ENCODE measurements at places on chromosomes 16 and 17.
A peak's percentile ranks its signal among the peaks of the same experiment; 100 is the strongest.

DNA sequence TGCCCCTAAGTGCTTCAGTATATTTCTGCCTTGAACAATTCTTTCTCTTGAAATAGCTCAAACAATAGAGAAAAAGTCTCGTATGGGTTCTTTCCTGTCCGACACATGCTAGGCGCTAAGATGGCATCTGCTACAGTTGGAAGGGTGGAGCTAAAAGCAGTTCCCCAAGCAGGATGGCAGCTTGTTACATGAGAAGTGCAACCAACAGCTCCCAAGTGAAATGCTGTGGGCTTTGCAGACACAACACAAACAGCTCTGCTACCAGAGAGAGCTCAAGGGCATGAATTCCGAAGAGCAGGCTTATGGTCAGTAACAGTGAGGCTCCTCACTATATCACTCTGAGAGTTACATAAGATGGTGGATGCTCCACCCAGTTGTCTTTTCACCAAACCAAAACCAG lies 83.8 kb downstream of the VPS53 start:
- DNase-seq: no peak

GRCh38 chr16:81415751-81416150 lies 28.9 kb upstream of the CMIP start:
- no peak for DNase-seq

GRCh38 chr16:175011-175949 lies 1.2 kb upstream of the HBA1 start:
- DNase-seq: no peak

- no peak for DNase-seq
These were observed 12.7 kb downstream of the CDK5RAP3 start for GRCh38 chr17:47983492-47984223.

DNA sequence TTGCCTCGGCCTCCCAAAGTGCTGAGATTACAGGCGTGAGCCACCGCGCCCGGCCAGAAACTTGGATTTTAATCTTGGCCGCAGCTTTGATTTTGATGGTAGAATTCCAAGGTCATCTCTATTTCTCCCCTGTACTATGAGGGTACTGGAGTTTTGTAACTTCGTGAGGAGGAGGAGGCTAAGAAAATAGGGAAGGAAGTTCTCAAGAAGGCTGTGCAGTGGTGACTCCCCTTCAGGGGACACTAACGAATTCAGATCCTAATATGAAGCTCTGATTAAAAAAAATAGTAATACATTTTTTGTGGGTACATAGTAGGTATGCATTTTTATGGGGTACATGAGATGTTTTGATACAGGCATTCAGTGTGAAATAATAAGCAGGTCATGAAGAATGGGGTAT lies 55.9 kb downstream of the LDHD start:
- DNase-seq: no peak

DNA sequence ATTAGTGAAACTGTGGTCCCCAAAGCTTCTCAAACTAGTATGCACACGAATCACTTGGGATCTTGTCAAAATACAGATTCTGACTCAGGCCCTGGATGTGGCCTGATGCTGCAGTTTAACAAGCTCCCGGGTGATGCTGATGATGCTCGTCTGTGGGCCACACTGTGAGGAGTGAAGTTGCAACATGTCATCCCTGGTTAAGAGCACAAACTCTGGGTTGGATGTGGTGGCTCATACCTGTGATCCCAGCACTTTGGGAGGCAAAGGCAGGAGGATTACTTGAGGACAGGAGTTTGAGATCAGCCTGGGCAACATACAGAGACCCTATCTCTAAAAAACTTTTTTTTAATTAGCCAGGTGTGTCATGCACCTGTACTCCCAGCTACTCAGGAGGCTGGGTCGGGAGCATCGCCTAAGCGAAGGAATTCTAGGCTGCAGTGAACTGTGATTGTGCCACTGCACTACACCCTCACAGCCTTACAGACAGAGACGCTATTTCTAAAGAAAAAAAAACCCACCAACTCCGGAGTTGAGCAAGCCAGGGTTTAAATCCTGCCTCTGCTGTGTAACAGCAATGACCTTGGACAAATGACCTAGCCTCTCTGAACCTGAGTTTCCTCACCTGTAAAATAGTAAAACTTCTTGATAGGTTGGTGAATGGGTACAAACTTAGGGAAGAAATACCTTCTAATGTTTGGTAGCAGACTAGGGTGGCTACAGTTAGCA lies 24.4 kb upstream of the ABAT start:
- DNase-seq: no peak

DNA sequence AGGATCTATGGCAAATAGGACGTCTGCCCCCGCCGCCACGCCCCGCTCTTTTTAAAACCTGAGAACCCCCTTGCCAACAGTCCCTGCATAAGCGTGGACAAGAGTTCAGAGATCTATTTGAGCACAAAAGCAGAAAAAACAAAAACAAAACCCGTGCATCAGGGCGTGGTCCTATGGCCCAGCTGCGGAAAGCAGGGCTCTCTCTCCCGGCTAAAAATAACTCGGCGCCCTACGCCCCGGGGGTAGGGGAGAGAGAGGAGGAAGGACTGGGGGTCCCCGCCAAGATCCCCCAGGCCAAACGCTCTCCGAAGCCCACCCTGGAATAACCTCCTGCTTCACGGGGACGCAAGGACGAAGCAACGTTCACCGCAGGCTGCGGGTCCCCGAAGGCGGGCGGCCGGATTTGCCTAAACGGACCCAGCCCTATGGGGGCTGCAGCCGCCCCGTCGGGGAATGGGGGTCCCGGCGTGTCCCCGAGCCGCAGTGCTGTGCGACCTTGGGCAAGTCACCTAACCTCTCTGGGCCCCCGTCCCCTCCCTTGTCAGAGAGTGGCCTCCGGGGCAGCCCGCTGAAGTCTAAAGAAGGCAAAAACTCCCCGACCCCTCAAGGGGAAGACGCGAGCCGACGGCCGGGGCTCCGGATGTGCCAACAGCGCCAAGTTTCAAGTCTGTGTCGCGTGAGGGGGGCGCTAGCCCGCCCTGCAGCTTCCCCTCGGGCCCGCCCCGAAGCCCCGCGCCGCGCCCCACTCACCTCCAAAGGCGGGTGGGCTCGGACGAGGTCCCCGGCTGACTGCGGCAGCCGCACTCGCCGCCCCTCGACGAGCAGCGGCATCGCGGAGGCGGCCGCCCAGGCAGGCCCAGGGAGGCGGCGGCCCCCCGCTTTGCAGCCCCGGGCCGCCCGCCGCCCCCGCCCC lies 477 bp downstream of the NTAN1 start:
- peak; percentile 33 for DNase-seq

GRCh38 chr17:8494506-8495111 lies 58.9 kb downstream of the NDEL1 start:
- no peak for DNase-seq

- peak; percentile 27 for DNase-seq
These were observed 198.6 kb downstream of the AATF start for GRCh38 chr17:37147301-37147812.

GRCh38 chr16:66274335-66275110 lies 92.0 kb upstream of the CDH5 start:
- DNase-seq: no peak

- no peak for DNase-seq
These were observed 13.0 kb upstream of the TMEM92 start for GRCh38 chr17:50261051-50261915.

DNA sequence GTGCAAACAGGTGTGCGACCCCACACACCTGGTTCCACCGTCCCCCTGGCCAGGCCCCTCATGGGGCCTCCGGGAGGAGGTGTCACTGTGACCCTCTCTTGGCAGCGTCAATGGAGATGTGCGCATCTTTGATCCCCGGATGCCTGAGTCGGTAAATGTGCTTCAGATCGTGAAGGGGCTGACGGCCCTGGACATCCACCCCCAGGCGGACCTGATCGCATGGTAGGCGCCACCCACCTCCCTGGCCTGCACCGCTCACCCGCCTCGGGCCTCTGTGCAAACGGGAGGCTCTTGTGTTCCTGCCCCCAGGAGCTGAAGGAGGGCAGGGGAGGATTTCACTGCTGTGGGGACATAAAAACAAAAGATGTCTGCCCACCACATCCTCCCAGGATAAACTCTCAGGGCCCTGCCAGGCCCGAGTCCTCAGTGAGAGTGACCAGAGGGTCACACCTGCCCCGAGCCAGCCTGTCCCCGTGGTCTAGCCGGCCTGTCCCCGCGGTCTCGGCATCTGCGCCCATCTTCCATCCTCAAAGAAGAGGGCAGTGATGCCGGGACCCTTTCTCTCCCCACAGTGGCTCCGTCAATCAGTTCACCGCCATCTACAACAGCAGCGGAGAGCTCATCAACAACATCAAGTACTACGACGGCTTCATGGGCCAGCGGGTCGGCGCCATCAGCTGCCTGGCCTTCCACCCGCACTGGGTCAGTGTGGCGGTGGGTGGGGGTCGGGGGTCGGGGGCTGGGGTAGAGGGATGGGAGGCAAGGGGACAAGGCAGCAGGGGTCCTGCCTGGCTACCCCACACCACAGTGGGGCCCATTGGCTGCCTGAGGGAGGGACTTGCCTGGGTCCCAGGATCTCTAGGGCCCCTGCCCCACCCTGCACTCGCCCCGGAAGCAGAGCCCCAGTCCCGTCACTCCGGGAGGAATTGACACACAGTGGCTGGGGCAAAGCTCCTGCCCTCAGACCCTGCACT lies 29.0 kb upstream of the CHMP6 start:
- no peak for DNase-seq

DNA sequence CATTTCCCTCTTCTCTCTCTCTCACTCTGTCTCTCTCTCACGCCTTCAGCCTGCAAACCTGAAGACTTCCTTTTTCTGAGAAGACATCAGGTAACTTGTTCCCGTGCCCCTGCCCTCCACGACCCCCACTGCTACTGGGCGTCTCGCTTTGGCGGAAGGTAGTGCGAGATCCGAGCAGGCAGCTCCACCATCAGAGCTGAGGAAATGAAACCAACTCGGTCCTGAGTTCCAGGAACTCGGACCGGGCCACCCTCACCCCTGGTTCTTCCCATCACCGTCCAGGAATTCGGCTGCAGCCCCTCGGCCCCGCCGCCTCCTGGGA lies 585 bp downstream of the MLKL start:
- DNase-seq: no peak

DNA sequence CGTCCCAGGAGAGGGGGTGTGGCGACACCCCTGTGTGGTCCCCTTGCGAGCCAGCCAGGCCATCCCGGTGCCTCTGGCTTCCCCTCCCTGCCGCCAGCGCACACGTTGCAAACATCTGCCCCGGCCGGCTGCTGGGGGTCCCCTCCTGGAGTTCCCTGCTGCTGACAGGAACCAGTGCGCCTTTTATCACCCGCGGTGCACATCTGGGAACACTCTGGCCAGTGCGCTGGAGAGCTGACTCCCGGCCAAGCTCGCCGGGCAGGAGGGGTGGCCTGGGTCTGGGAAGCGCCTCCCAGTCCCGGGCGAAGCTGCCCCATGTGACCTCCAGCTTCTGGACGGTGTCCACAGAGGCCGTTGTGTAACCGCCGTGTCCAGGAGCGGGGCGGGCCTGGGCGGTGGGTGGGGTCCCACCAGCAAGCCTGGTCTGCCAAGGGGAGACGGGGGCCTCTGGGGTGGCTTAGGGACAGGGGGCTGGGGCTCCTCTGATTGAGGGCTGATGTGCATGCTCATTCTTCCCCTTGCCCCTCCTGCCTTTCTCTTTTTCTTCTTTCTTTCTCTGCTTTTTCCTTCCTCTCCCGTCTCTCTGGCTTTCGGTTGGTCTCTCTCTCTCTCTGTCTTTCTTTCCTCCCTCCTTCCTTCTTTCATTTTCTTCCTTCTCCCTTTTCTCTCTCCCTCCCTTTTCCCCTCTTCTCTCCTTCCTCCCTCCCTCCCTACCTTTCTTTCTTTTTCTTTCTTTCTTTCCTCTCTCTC lies 25.2 kb upstream of the CIBAR2 start:
- no peak for DNase-seq

DNA sequence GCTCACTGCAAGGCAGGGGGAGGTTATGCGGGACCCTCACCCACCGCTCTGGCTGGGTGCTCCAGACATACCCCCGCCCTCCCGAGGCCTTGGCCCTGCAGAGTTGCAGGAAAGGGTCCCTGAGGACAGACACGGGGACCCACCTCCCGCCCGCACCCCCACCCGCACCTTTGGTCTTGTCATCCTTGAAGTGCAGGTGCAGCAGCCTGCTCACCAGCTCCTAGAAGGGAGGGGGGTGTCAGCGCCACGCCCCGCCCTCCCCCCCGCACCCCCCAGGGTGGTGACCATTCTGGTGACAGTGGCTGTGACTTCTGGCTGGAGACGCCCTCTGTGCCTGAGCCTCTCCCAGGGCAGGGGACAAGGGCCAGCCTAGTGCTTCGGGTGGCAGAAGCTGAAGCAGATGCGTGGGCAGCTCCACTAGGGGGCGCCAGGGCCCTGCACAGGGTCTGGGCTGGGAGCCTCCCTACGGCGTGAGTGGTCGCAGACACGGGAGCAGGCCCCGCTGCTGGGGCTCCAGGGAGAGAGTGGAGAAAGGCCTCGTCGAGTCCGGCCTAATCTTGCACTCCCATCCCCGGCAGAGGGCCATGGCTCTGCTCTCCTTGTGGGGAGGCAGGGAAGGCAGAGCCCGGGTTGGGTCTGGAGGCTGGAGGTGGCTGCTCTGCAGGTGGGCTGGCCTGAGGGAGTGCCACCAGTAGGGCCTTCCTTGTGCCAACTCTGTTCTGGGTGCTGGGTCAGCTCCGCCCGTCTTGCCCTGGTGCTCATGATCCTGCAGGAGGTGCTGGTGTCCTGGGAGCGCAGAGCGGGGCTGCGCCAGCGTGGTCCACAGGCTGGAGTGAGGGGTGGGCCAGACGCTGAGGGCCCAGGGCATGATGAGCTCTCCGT lies 2.7 kb downstream of the CENPX start:
- DNase-seq: no peak

GRCh38 chr16:81143921-81144471 lies 47.8 kb upstream of the GCSH start:
- no peak for DNase-seq

GRCh38 chr17:44914148-44914547 lies 1.2 kb downstream of the GFAP start:
- no peak for DNase-seq

DNA sequence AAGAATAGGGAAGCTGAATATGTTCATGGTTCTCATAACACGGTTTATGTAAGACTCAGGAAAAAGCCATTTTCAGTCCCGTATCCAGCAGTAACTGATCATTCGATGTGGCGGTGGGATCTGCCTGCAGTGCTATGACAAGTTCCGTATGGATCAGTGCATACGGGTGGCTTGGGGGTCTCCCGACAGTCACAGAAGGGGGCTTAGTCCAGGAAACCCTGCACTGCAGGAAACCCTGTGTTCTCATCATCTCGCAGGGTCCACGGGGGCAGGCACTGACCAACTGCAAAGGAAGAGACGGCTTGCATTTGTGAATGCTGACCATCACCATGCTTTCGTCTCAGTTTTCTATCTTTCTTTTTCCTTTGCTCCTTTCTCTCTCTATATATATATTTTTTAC lies 7.7 kb downstream of the MTHFSD start:
- DNase-seq: no peak

All from GM12864 (cell line).